ENCODE measurements at places on chromosomes 5 and 9.

- DNase-seq = no peak
Observed at GRCh38 chr5:131256507-131256823, 7.4 kb upstream of the CDC42SE2 start.

DNA sequence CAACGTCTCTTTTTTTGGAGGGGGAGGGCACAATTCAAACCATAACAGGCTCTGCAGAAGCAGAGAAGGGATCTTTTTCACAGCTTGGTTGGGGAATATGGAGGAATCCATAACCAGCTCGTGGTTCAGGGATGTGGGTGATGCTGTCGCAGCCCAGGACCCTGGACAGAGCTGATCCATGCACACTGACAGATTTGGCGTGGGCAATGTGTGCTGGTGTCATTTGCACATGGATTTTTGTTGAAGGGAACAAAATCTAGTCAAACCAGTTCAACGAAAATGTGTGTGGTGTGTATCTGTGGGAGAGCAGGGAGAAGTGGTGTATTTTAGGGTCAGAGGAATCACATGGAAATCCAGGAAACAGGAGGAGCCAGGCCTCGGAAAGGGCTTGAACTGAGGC is 4.2 kb downstream of the DOCK2 start:
- DNase-seq = no peak

- DNase-seq = no peak
Observed at GRCh38 chr9:22170556-22170955, 161.5 kb upstream of the CDKN2B start.

- DNase-seq = no peak
Observed at GRCh38 chr9:2231829-2232228, 216.7 kb downstream of the SMARCA2 start.

GRCh38 chr5:4572311-4573100 is 567.6 kb upstream of the ADAMTS16 start:
- no peak for DNase-seq

DNA sequence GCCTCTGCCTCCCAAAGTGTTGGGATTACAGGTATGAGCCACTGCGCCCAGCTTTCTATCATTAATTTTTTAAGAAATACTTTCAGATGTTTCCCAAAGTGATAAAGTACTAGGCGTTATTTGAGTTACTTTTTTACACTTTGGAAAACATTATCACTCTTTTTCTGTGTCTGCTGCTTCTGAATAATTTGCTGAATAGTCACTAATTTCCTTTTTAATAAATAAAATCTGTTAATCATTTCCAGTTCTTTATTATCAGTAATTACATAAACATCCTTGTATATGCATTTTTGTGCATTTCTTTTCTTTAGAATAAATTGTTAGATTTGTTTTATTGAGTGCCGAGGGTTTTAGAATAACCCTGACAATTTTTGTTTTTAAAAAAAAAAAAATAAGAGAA is 48.6 kb downstream of the UHRF2 start:
- DNase-seq = no peak

DNA sequence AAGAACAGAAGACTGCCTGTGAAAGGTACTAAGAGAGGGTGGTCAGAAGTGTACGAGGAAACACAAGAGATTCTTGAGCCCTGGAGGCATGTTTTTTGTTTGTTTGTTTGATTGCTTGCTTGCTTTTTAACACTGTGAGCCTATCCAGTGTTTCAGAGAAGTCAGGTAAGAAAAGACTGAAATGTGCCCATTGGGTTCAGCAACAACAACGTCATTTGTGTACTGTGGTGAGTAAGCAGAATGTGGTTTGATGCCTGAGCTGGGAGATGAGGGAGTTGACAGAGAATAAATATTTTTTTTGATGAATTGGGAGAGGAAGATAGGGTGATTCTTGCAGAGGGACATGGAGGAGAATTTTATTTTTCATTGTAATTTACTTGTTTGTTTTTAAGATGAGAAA is 73.1 kb downstream of the RPS23 start:
- no peak for DNase-seq

DNA sequence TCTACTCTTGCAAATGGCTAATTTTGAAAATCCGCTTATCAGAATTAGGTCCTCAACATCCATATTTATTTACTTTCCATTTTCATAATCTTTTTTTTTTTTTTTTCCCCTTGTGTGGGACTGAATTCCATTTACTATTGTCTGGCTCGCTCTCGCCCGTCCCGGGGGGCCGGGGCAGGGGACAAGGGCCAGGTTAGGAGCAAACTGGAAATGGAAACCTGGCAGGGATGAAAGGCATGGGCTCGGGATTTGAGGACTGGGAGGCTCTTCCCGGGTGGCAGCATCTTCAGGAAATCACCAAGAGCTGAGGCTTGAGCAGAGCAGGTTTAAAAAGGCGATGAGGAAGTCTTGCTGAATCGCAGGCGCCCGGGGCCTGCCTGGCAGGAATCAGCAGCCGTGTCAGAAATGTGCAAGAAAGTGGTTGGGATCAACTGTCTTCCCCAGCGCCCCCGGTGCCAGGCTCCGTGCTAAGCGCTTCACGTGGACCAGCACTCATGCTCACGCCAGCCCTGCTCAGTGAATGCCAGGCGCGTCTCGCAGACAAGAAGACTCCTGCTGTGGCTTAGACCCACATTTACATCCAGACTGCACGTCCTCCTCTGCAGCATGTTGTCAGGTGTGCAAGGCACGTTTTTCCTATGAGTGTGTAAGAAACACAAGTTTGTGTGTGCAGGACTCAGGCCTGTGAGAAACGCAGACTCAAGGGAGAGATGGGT is 66.3 kb upstream of the UNC5A start:
- DNase-seq = no peak

DNA sequence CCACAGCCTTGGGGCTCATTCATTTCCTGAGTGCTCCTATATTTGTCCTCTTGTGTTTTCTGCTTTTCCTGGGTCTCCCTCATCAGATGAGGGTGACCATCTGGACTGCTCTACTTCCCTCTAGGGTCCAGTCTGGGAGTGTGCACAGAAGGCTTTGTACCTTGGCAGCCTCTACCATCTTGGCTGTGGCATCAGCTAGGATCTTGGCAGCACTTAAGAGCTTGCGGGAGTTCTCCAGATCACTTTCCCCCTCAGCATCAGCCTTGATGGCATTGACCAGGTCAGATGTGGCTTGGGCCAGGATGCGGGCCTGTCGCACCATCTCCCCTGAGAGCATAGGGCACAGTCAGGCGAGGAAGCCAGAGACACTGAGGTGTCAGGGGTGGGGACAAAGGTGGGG is 15.8 kb downstream of the TLN1 start:
- DNase-seq = no peak

GRCh38 chr5:124996764-124997077 is 250.3 kb upstream of the ZNF608 start:
- DNase-seq = no peak

DNA sequence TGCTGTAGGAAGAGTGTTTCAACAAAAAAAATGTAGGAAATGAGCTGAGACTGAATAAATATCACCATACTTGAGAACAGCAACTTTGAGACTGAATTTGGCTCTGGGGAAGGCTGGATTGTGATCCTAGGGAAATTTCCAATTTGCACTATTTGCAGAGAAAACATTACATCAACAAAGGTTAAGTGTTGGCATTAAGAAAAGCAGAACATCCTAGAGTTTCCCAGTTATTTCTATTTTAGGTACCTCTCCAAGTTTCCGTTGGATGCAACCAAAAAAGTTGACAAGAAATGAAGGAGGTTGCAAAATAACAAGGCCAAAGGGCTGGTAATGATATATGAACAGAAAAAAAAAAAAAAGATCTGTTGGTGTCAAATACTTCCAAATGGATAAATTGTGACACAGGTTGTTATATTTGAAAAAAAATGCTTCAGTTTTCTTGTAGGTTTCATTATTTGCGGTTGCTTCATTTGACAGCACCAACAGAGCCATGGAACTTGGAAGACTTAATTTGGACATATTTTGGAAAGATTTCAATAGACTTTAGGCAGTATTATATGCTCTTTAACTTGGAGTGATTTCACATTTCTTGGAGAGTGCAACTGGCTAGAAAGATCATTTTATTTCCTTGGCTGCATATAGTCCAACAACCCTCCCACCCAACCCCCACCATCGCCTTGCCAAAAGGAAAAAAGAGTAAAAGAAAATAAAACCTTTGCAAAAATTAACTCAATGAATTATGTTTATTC is 230.8 kb downstream of the ZNF608 start:
- DNase-seq = no peak

DNA sequence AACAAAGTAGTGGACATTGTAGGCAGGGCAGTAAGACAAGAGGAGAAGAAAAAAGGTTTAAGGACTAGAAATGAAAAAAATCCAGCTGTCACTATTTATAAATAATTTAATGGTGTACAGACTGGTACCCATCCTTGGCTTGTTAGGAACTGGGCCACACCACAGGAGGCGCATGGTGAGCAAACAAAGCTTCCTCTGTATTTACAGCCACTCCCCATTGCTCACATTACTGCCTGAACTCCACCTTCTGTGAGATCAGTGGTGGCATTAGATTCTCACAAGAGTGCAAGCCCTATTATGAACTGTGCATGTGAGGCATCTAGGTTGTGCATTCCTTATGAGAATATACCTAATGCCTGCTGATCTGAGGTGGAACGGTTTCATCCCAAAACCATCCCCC is 62.6 kb upstream of the DMAC1 start:
- DNase-seq = no peak
